Progenitor cell of endocrine pancreas (in vitro differentiated cells): ENCODE measurements at places on chromosomes 11 and 22. TPM values are rescaled to one million over a fixed set of nuclear protein-coding genes. Genes with fewer than 3 reads are reported as not detected.

GRCh38 chr11:61697764-61698163, 17.6 kb downstream of the DAGLA start:
- DNase-seq, result no peak

The OR4S1 gene
- total RNA-seq, result not detected in 2 replicates

- DNase-seq, result no peak
Observed at GRCh38 chr22:36829370-36830002, 12.7 kb upstream of the PVALB start.

The MPZL2 gene
- 22.4 and 22.9 TPM in 2 replicates for total RNA-seq

- no peak for DNase-seq
Observed at GRCh38 chr11:62507125-62507422, 39.5 kb downstream of the AHNAK start.
